Kidney capillary endothelial cell (primary cell): ENCODE measurements at places on chromosomes 13 and 19.

GRCh38 chr13:70324519-70324918 is 216.3 kb upstream of the KLHL1 start:
- DNase-seq, result no peak

DNA sequence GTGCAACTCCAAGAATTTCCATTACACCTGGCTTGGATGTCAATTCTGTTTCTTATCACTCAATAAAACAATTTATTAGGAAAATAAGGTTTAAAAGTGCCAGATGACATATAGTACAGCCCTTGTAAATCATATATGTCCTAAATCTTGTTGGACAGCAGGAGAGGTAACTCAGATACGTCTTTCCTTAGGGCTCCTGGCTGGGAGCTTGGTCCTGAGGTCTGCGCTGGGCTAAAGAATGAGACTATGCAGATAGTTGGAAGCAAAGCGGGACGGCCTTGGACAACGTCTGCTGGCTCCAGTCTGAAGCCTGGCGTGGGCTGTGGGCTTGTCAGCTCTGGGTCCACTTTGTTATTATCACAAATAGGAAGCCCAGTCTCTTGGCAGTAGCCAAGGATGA is 377.0 kb downstream of the DLEU7 start:
- DNase-seq, result no peak

DNA sequence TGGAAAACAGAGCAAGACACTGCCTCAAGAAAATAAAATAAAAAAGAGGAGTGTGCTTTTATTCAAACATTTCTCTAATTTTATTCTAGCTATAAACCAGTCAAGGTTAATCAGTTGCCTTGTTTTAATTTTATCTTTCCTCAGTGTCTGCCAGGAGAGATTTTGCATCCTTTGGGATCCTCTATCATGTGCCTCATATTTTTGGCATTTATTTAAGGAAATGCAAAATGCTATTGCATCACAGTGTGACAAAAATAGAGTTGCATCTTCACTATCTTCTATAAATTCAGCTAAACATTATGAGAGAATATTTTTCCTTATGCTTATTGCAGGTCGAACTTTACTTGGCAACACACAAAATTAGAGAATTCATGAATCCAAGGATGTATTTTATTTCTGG is 639.0 kb upstream of the KLF12 start:
- no peak for DNase-seq

GRCh38 chr19:33054623-33055022 is 10.1 kb downstream of the RHPN2 start:
- no peak for DNase-seq

- DNase-seq, result no peak
These were observed 746.8 kb upstream of the SLC10A2 start for GRCh38 chr13:103812971-103813370.

DNA sequence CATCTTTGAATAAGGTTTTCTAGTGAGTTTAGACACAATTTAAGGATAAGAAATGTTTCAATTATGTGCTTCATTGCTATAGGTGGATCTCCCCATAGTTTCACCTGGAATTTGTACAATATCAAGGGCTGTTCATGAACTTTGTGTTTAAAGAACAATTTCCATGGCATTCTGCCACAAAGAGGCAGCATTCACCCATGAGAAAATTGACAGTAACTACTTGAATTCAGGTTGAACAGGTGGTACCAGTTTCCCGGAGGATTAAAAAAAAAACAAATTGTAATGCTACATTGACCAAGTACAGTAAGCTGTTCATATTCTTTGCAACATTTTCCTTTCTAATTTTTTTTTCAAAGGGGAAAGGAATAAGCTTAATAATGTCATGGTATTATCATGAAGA is 9.1 kb downstream of the SLITRK5 start:
- no peak for DNase-seq

GRCh38 chr19:5600797-5601196 is 21.8 kb downstream of the SAFB2 start:
- DNase-seq, result no peak

- DNase-seq, result no peak
These were observed 78.0 kb downstream of the MAP4K1 start for GRCh38 chr19:38539751-38540150.

- DNase-seq, result peak; percentile 64
These were observed 68.4 kb downstream of the SPATA13 start for GRCh38 chr13:24228852-24229458.

GRCh38 chr13:51275101-51275500 is 52.9 kb downstream of the FAM124A start:
- no peak for DNase-seq

- DNase-seq, result no peak
These were observed 13.1 kb downstream of the ZNF773 start for GRCh38 chr19:57512845-57513244.

DNA sequence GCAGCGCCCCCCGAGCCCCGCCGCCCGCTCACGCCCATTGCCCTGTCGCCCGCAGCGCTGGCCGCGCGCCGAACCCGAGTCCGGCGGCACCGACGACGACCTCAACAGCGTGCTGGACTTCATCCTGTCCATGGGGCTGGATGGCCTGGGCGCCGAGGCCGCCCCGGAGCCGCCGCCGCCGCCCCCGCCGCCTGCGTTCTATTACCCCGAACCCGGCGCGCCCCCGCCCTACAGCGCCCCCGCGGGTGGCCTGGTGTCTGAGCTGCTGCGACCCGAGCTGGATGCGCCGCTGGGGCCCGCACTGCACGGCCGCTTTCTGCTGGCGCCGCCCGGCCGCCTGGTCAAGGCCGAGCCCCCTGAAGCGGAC is 518 bp downstream of the KLF2 start:
- DNase-seq, result no peak

- peak; percentile 38 for DNase-seq
These were observed 37.4 kb downstream of the ERICH4 start for GRCh38 chr19:41480336-41480735.

GRCh38 chr13:46620471-46620870 is 67.5 kb downstream of the LRCH1 start:
- no peak for DNase-seq

DNA sequence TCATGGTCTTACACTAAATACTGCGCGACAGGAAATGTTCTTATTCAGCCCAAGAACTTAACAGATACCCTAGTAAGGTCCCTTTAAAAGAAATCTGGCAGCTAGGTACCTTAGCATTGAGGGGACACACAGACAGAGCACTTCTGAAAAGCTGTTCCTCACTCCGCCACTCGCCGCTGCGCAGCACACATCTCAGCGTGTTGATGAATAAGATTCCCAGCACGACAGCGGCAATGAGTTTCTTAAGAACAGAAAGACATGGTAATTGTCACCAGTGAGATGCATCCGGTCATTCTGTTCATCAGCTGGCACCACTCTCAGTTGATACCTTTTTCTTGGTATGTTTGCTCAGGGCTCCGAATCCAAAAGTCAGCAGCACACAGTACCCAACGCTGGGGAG is 39.9 kb downstream of the TMTC4 start:
- DNase-seq, result no peak

DNA sequence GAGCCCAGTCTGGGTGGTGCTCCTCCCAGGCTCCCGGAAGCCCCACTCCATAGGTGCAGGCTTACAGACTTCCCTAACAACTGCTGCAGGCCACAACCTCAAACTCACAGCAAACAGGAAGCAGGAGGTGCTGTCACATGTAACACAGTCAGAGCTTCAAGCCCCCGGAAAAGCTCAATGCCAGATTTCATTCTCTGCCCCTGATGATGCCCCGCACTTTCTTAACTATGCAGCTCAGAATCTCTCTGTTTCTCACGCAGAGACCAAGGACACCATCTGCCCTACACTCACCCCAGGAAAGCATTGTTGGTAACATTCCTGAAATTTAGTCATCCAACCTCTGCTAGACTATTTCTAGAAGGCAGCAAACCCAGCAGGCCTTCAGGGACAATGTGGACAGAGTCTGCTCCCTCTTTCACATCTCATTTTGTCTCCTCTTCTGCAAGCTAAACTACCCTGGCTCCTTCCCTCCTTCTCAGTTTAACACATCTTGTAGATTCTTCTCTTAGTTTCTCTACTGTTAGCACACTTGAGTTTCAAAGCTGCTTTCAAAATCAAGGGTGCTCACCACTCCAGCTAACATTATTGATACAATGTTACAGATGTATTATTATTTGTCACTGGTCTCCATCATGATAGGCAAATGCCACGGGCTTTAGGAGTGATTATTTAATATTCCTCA is 162.5 kb downstream of the KCTD12 start:
- peak; percentile 97 for DNase-seq

GRCh38 chr19:35483089-35483488 is 7.2 kb downstream of the KRTDAP start:
- DNase-seq, result no peak

- DNase-seq, result no peak
These were observed 8.7 kb upstream of the TIMM50 start for GRCh38 chr19:39471756-39472536.

- no peak for DNase-seq
These were observed 5.1 kb upstream of the FXYD5 start for GRCh38 chr19:35149463-35149862.

- DNase-seq, result no peak
These were observed 369.9 kb downstream of the KLF5 start for GRCh38 chr13:73428706-73429105.

- no peak for DNase-seq
These were observed 12.7 kb downstream of the GPR42 start for GRCh38 chr19:35383536-35383935.

DNA sequence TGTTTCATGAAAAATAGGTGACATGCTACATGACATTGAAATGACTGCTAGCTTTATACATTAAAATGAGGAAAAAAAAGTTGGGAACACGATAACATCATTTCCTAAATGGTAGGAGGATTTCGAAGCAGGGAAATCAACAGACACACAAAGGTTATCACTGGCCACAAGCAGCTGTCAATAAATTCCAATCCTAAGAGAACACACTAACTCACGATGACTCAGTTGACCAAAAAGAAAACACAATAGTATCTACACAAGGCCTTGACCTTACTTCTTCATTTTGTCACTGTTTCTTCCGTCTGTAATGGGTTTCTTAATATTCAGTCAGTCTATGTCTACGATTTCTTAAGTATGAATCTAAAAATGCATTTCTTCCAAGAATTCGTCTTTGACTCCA is 36.5 kb downstream of the STARD13 start:
- DNase-seq, result no peak
